ENCODE measurements at places on chromosomes 7 and 10.

DNA sequence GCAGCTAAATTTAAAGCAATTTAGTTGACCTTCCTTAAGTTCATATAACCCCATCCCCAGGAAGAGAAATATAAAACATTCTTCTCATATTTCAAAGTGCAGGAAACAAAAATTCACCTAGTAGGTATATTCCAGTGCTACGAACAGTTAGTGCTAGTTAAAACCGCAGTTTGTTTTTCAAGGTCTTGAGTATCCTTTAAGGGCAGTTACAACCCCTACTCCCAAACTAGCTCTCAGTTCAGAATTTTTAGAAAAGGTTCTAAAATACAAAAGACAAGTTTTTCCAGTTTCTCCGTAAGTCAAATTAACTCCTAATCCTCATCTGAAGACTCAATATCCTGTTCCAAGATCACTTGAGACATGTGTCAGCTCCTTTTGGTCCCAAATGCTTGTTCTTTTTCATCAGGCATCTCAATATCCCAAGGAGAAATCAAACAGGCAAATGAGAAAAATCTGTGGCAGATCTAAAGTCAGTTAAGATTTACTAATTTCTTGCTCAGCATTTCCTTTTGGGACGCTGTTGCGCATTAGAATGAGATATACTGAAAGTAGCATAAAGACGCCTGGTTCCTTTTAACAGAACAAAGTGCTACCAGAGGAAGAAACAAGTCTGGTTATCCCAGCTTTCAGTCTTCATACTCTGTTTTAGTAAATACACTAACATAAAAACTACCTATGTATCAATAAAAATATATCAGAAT, 51.8 kb downstream of the ARHGAP12 start:
- DNase-seq, result peak; percentile 72

GRCh38 chr7:155999631-156000489, 187.6 kb upstream of the SHH start:
- no peak for DNase-seq

DNA sequence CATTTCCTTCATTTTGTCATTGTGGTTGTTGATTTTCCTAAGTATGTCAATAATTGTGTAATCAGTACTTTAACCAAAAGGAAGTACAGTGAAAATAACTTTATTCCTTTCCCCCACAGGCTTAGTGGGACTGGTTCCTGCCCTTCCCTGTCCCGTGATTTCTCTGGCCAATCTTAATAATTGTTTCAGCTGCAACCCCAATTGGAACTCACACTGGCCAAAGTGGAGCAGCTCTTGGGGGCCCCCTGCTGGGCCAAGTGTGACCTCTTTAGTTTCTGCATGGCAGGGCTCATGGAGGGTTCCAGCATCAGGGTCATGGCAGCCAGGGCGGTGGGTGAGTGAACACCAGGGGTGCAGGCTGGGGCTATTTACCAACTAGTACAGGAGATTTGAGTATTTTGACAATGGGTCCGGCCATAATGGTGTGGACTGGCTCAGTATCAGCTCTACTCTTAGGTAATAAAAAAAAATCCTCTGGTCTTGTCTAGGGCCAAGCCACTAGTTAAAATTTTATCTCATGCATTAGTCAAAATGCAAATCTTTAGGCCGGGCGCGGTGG, 31.7 kb downstream of the CYCS start:
- DNase-seq, result peak; percentile 85

DNA sequence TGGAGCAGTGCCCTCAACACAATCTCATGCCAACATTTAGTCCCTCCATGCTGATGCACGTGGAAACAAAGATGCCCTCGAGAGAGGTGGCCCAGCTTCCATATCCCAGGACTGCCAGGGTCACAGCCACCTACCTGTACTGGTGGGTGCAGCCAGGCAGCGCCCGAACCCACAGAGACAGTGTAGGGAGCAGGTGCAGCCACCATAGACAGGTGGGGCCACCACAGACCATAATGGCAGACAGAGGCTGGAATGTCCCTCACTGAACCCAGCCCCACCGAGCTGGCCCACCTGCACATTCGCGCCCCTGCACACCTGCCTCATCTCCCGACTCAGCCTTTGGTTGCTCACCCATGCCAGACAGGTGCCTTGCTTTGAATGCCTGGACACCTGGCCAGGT, 18.3 kb upstream of the CPXM2 start:
- DNase-seq, result no peak

- DNase-seq, result no peak
Measured at GRCh38 chr10:119575991-119576390, 20.8 kb downstream of the TIAL1 start.

Measured in activated CD4-positive, alpha-beta T cell treated with anti-CD3 and anti-CD28 coated beads, Interleukin-2, amount 50 U/mL, for 16 hours (primary cell).